ENCODE measurements at places on chromosomes 7 and 10.

DNA sequence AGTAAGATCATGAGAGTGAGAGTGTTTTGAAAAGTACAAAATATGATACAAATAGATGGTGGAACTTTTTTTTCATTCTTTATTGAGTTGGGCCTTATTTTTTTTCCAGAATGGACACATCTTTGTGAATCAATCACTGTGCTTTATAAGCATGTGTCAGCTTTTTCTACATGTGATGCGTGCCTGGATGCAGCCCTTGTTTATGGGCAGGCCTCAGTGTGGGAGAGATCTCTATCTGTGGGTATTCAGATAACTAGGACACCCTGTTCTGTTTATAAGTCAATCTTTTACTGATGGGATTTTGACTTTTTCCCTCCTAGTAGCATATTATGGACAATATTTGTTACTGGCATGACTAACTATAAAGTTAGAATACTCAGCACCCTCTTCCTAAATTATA is 42.9 kb upstream of the IKZF1 start:
- DNase-seq: no peak

GRCh38 chr7:130415006-130415405 is 25.8 kb downstream of the CEP41 start:
- DNase-seq: no peak

- DNase-seq: no peak
Observed at GRCh38 chr7:103710247-103710646, 264.2 kb upstream of the SLC26A5 start.

DNA sequence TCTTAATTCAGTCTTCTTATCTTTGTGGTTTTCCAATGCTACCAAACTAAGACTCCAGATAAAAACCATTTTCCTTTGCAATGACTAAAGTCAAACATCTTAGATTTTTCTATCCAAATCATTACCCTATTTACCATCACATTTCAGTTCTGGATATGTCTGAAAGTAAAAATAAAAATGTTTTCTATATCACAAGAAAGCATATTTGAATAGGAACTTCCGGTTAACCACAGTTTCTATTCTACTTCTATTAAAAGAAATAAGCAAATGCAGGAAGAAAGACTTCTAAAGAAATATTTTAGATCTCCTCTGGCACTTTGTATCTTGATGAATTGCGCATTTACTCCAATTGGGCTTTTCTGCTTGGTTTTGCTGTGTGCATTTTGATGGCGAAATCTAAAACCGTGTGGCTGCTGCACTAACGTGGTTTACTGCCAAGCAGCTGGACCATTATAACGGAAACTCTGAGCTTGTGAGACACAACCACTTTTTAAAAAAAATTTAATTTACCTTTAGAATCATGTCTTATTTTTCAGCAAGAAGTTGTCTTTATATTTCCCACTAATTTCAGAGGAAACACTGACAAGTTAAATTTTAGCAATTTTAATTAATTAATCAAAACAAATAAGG is 146.1 kb downstream of the VPS50 start:
- DNase-seq: no peak
